IPS DF 19.7 (cell line): ENCODE measurements at places on chromosomes 7 and 10.

GRCh38 chr7:69232445-69233376, 365.6 kb upstream of the AUTS2 start:
- DNase-seq: peak; percentile 94

DNA sequence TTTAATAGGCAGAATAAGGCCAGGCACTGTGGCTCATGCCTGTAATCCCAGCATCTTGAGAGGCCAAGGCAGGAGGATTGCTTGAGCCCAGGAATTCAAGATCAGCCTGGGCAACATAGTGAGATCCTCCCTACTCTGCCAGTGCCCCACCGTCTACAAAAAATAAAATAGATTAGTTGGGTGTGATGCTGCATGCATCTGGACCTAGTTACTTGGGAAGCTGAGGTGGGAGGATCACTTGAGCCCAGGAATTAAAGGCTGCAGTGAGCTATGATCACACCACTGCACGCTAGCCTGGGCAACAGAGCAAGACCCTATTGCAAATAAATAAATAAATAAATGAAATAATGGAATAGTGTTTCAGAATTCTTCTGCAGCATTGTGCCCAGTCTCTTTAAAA, 16.2 kb downstream of the FAM200A start:
- DNase-seq: no peak

GRCh38 chr10:42959833-42960232, 117.0 kb upstream of the RET start:
- DNase-seq: no peak

- DNase-seq: no peak
Observed at GRCh38 chr7:129134356-129134987, 10.0 kb upstream of the TSPAN33 start.

DNA sequence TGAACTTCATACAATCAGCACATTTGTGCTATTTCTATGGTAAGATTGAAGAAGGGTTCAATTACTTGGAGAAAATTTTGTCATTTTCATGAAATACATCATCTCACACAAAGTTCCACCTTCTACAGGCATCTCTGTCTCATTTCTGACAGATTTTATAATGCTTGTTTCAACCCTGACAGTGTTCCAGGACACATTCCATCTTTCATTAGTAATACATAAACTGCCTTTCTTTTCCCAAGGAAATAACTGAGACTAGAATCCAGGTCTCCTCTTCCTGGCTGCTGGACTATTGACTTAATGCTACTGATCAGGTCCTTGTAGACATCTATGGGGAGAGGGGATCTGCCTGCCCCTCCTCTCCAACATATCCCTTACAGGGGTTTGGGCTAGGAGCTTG, 70.1 kb upstream of the PLPP4 start:
- no peak for DNase-seq

GRCh38 chr10:77478247-77478961, 159.2 kb downstream of the KCNMA1 start:
- DNase-seq: no peak

DNA sequence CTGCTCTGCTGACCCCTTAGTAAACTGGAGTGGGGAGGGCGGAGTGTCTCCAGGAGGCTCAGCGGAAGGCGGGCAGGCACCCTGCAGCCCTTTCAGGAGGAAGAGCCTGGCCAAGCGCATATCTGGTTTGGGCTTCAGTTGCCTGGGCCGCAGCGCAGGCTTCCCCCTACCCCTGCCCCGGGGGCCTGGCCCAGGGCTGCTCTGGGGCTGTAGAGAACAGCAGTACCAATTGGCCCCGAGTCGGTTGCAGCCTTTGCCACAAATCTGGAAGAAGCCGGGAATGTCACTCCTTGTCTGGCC, 28.1 kb upstream of the JAKMIP3 start:
- DNase-seq: no peak

DNA sequence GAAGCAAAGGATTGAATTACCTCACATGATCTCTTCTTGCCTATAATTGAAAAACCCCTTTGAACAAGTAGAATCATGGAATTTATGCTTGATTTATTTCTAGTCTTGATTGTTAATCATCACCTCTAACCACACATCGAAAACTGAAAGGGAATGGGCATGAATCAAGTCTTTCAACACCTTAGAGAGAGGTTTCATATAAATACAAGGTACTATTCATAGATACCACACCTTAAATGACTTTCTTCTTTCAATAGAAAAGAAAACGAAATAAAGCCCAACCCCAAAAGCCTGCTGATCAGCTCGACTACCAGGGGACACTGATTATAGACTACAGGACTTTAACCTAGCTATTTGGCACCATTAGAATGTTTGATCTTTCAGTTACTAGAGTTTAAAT, 128.6 kb upstream of the PTPRZ1 start:
- DNase-seq: no peak

DNA sequence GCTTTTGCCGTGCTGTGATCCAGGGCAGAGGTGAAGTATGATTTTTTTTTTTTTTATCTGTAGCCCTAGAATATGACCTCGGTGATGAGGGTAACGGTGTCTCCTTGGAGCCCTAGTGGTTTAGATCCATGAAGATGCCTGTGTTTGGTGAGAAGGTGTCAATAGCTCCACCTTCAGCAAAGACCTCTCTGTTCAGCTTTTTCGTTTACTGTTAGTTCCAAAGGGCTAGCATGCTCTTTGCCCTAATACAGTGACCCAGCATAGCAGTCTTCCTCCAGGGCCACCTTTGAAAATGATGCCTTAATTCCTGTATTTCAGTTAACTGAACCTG, 746 bp upstream of the MRPS16 start:
- no peak for DNase-seq

- DNase-seq: no peak
Observed at GRCh38 chr10:32981760-32982159, 23.7 kb upstream of the ITGB1 start.

DNA sequence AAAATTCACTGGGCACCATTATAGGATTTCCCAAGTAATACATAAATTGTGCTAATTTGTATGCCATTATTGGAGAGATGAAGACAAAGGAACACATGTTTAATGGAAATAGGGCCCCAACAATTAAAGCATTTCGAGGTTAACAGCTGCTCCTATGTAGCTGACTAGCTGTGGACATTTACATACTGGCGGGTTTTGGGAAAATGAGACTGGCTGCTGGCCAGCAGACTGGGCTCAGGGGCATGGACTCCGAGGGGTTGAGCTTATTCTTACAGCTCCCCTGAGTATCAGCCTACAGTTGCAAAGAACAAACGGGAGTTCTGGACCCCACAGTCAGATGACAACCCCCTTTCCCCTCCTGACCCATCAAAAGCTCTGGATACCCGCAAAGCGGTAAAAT, 91.9 kb upstream of the MYO3A start:
- DNase-seq: no peak

- DNase-seq: no peak
Observed at GRCh38 chr10:34743814-34744213, 71.3 kb downstream of the PARD3 start.

- no peak for DNase-seq
Observed at GRCh38 chr10:33900596-33900995, 566.1 kb upstream of the NRP1 start.

- no peak for DNase-seq
Observed at GRCh38 chr10:9965341-9965740, 1052.3 kb upstream of the CELF2 start.

GRCh38 chr7:92678291-92678920, 88.2 kb upstream of the FAM133B start:
- DNase-seq: no peak

DNA sequence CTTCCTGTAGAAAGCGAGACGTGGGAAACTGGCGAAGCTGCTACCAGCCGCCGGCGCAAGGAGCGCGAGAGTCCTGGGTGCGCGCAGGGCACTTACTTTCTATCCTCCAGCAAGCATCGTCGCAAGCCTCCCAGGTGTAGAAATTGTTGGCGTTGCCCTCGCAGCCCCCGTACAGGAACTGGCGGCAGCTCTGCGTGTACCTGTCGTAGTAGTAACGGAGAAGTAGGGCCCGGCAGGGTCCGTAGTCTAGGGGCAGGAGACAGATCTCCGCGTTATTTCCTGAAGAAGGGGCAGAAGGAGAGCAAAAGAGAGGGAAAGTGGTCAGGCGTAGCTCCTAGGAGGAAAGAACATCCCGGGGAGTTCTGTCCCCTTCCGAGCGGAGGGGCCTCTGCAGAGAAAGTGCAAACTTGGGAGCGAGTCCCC, 501 bp downstream of the TFPI2 start:
- peak; percentile 33 for DNase-seq
